Forelimb muscle (tissue), 1 donor: ENCODE measurements at places on chromosomes 3 and 15. TPM values are rescaled to one million over a fixed set of nuclear protein-coding genes. Genes with fewer than 3 reads are reported as not detected.

CNTN6 gene
- 1.2 TPM for polyA plus RNA-seq

- no peak for DNase-seq
Measured at GRCh38 chr15:41790756-41791546, 16.7 kb downstream of the MAPKBP1 start.

- DNase-seq = no peak
Measured at GRCh38 chr3:138135833-138136194, 3.6 kb upstream of the A4GNT start.

GRCh38 chr3:182729903-182730674, 63.2 kb upstream of the ATP11B start:
- DNase-seq = no peak

APOD gene
- 37.8 TPM for polyA plus RNA-seq

DNA sequence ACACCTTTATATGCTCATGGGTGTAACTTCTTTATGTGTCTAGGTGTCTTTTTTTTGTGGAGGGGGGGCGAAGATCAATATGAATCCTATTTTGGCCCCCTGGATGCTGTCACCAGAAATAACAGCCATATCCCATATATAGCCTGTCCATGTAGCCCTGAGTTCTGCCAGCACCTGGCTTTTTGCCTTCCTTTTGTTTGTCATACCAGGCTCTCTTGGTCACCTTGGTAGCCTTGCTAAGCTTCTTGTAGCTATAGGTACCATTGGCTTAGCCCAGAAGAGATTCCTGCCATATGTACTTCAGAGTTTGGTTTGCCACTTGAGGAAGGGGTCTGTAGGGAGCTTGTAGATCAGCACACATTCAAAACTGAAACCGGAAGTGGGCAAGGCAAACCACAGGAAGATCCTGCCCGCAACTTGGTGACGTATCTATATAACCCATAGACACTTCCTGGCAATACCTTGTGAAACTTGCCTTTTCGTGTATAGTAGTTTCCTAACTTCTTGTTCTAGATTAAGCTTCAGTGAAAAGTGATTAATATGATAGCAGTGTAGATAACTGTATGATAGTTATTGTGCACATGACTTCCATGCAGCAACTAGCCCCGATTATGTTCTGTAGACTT, 11.9 kb downstream of the RASA2 start:
- DNase-seq = no peak

DNA sequence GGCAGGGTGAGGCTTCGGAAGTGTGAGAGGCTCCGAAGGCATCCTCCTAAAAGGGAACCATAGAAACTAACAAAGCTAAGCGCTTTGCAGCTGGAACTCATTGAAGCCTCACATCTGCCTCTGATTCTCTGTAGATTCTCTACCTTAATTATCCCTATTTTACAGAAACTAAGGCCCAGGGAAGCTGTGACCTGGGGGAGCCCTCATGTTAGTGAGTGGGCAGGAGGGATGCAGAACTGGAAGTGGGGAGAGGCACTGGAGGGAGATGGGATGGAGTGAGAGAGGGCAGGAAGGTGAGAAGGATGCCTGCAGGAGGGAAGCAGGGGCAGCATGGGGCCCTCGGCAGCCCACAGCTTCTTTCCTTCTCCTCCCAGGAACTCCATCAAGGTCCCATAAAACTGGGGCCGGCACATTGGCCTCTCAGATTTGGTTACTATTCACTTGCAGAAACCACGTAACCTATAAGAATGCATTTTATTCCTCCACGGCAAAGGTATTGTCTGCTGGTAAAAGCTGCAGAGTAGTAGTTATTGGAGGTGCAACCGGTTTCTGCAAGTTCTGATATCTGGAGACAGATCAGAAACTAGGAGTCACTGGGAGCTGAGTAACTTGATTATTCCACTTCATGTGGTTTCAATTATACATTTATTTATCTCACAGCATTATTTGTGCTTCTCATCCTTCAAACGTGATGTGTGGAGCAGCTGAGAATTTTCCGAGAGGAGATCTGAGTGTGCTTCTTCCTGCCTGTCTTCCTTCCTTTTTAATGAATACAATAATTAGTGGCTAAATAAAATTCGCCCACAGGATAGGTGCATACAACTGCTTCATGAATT, 24.0 kb upstream of the CHCHD6 start:
- no peak for DNase-seq

- no peak for DNase-seq
Measured at GRCh38 chr3:165111401-165111800, 33.1 kb upstream of the SI start.

UROC1 gene
- polyA plus RNA-seq = 0.10 TPM

DNA sequence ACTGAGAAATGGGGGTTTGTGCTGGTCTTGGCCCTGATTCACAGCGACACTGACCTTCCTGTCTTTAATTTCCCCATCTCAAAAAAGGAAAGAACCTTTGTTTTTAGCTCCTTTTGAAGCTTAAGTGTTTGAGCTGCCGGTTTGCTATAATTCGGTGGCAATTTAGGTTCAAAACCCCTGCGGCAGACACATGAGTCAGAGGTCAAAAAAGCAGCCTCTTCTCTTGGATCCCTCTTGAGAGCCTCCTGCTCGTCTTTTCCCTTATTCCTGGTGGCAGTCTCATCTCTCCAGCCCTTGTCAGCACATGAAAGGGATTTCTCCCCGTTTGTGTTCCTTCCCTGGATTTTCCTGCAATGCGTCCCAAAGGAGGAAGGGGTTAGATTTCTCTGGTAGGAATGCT, 64.5 kb downstream of the GRIP2 start:
- DNase-seq = no peak

VGLL3 gene
- polyA plus RNA-seq = 25.9 TPM

ERC2 gene
- 1.2 TPM for polyA plus RNA-seq

GRCh38 chr3:52721002-52721729, 15.3 kb downstream of the SPCS1 start:
- DNase-seq = no peak

GRCh38 chr3:57544181-57545125, at the start of gene DNAH12:
TSS of gene DNAH12 (minus strand) at chr3:57544344. CDS start at chr3:57542870, 1,474 bp downstream.
- no peak for DNase-seq

GRCh38 chr3:120688121-120688520, 6.1 kb upstream of the HGD start:
- no peak for DNase-seq

PDHB gene
- polyA plus RNA-seq = 81.6 TPM

SCAANT1 gene
- 1.0 TPM for polyA plus RNA-seq

- DNase-seq = no peak
Measured at GRCh38 chr3:189983612-189984011, 137.1 kb downstream of the P3H2 start.

SPTBN5 gene
- polyA plus RNA-seq = 1.9 TPM

DNA sequence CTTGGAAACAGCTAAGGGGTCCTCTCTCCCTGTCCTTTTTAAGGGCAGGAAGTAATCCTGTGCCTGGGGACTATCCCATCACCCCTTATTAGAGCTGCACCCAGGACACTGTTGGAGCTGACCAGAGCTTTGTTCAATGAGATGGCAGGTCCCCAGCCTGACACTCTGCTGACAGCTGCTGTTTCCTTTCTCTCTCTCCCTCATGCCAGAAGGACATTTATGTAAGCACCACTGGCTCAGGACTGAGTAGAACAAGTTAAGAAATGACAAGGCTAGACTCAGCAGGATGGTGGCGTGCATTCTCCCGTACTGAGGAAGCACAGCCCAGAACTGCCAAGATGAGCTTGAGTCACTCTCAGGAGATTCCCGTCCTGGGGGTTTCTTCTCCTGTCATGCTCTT, 17.3 kb downstream of the GJD2 start:
- DNase-seq = no peak

HTR3E gene
- polyA plus RNA-seq = not detected

DNA sequence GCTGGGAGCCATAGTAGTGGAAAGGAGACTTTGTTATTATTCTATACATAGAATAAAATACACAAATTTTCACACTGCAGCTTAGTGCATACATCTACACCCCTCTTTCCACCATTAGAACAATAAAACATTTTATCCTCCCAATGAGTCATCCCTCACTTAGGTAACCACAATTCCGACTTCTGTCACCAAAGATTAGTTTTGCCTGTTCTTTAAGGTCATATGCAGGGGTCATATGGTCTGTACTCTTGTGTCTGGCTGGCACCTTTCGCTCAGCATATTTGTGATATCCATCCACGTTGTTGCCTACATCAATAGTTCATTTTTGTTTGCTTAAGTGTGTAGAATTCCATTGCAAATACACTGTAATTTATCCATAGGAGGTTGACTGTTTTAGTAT, 399.4 kb downstream of the SHQ1 start:
- DNase-seq = no peak

CCDC39 gene
- polyA plus RNA-seq = 2.7 TPM

RNU6-1 gene
- polyA plus RNA-seq = not detected

CPN2 gene
- not detected for polyA plus RNA-seq

IQSEC1 gene
- 40.0 TPM for polyA plus RNA-seq

GABRB3 gene
- polyA plus RNA-seq = 1.0 TPM

LMAN1L gene
- not detected for polyA plus RNA-seq

DNA sequence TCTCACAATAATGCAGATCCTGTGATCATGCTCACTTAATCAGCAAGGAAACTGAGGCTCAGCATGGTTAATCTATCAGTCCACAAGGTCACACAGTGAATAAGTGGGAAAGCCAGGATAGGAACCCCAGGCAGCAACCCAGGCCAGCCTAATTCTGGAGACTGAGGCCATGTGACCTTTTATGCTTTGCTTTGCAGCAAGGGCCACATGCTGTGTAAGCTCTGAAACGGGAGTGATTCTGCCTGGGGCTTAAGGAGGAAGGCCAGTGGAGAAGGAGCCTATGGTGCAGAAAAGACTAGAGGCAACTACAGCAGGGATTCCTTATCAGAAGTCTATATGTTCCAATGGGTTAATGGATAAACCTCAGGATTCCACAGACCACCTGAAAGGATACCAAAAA, 157.6 kb upstream of the PPP2R3A start:
- DNase-seq = no peak

GUCA1C gene
- not detected for polyA plus RNA-seq

DNA sequence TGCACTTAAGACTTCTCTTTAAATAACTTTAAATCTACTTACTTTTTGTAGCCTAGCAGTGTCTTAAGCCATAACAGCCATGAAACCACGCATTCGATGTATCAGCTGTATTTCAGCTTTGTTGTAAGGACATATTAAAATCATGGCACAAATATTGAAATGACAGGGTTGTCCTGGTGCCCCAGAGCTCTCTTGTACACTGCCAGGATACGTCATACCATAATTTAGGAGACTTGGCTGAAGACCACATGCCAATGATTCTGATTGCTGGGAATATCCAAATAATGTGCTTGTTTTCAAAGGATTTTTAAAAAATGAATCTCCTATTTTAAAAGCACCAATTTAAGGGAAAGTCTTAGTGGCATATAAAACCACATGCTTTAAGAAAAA, 265.4 kb downstream of the SLCO3A1 start:
- DNase-seq = no peak

- no peak for DNase-seq
Measured at GRCh38 chr3:110324171-110324705, 747.4 kb upstream of the NECTIN3 start.

- DNase-seq = no peak
Measured at GRCh38 chr3:5972586-5972985, 785.1 kb downstream of the EDEM1 start.

SUSD5 gene
- polyA plus RNA-seq = 1.8 TPM

GRCh38 chr3:195077611-195078540, 193.1 kb downstream of the XXYLT1 start:
- no peak for DNase-seq

DNA sequence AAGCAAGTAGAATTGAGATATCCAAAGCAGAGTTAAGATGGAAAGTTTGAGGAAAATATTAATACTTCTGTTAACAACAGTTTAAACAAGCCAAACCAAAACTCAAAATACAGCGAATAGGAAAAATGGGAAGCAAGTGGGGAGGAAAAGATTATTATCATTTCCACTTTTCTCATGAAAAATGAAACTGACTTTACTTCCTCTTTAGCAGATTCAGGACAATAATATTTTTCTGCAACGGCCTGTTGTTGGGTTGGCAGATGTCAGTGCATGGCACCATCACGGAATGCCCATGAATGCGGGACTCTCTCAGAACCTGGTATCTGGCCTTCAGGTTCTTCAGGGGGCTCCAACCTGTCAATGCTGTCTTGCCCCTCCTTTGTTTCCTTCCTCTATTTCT, 11.1 kb downstream of the ANKUB1 start:
- no peak for DNase-seq

ISLR2 gene
- polyA plus RNA-seq = 7.3 TPM
